ENCODE measurements at places on chromosomes 16 and 17.

- no peak for DNase-seq
These were observed 61.9 kb downstream of the GSG1L start for GRCh38 chr16:28001642-28002041.

DNA sequence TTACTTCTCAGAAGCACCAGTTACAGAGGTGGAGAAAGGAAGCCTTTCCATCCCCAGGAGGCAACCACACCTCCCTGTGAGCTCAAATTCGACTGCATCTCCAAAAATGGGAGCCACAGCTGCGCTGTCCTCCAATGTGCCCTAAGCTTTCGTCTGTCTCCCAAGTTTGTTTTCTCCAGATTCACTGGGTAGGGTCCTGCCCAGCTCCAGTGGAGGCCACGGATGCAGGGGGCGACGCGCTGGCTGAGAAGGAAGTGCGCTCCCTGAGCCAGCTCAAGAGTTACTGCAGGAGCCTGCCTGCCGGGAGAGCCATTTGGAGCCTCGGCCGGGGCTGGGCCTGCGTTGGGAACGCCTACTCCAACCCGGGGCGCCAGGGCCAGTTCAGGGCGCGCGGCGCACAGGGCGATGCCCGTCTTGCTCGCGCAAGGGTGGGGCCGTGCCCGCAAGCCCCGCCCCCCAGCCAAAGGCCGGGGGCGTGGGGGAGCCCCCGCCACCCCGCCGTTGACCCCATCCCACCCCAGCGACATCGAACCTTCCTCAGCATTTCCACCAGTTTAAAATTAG lies 19.5 kb downstream of the SIAH1 start:
- peak; percentile 58 for DNase-seq

DNA sequence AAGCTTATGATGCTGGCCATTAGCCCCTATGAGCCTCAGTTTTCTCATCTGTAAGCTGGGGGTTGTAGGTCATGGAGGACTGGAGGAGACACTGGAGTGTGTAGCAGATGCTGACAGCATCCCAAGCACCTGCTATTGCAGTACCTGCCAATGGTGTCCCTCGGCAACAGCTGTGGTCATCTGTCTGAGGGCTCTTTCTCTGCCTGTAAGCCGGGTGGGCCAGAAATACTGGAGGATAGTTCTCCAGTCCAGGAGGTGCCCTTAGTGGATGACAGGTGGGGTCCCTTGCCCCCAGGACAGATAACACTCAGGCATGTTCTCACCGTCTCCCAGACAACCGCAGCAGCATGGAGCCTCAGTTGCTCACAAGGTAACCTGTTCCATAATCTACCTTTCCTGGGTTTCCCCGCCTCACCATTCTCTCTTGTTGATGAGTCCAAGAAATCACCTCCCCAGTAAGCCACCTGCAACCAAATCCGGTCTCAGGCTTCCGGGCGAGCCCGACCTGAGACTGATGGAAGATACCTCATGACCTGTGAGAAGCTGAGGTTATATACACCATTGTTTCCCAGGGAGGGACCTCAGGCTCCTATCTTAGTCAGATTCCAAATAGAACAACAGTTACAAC lies 23.8 kb downstream of the NLRP1 start:
- DNase-seq: no peak

- DNase-seq: no peak
These were observed 45.4 kb downstream of the BRCA1 start for GRCh38 chr17:43079641-43080302.

GRCh38 chr17:50153650-50154575 lies 3.4 kb upstream of the PPP1R9B start:
- DNase-seq: no peak

GRCh38 chr17:76107509-76107908 lies 3.9 kb upstream of the EXOC7 start:
- no peak for DNase-seq

GRCh38 chr16:61243954-61244353 lies 792.3 kb downstream of the CDH8 start:
- no peak for DNase-seq

GRCh38 chr16:3997231-3997841 lies 116.8 kb upstream of the CREBBP start:
- no peak for DNase-seq

DNA sequence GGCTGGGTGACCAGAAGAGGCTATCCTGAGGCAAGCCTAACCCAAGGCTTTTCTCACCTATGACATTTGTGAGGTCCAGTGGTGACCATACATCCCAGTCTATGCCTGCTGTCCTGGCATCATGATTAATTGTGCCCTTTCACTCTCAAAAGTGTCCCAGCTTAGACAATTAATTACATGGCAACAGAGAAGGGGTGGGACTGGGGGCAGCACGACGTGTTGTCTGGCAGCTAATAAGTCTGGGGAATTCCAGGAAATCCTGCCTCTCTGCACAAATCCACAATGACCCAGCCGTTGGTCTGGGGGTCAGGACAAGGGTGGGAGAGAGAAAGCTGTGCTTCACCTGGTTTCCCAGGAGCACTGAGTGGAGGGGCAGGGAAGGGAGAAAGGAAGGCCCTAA lies 14.0 kb upstream of the MTMR4 start:
- DNase-seq: no peak

- no peak for DNase-seq
These were observed at the start of gene CORO6 for GRCh38 chr17:29622337-29623282. CORO6 (minus strand) TSS chr17:29622912; CDS start chr17:29621421, 1,491 bp downstream.

- no peak for DNase-seq
These were observed 265.1 kb downstream of the NTN1 start for GRCh38 chr17:9286434-9286833.

DNA sequence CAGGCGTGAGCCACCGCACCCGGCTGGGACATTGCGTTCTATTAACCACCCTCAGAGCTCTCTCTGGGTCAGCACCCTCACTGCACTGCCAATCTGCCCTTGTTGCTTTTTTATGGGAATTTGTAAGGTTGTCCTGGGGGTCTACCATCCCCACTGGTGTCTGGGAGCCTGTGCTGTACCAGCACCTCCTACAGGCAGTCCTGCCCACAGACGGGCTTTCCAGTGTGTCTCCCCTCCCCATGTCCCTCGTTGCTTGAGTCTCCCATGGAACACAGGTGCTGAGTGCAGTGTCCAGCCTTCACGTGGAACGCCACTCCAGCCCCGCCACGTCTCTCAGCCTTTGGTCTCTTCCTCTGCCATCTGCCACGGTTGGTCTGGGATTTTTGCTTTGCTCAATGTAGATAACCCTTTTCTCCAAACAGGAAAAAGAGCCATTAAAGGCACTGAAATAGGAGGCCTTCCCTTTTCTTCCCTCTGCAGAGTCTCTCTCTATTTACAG lies 68.0 kb upstream of the CBX4 start:
- no peak for DNase-seq

- DNase-seq: no peak
These were observed 20.7 kb upstream of the OSGIN1 start for GRCh38 chr16:83932304-83932703.

DNA sequence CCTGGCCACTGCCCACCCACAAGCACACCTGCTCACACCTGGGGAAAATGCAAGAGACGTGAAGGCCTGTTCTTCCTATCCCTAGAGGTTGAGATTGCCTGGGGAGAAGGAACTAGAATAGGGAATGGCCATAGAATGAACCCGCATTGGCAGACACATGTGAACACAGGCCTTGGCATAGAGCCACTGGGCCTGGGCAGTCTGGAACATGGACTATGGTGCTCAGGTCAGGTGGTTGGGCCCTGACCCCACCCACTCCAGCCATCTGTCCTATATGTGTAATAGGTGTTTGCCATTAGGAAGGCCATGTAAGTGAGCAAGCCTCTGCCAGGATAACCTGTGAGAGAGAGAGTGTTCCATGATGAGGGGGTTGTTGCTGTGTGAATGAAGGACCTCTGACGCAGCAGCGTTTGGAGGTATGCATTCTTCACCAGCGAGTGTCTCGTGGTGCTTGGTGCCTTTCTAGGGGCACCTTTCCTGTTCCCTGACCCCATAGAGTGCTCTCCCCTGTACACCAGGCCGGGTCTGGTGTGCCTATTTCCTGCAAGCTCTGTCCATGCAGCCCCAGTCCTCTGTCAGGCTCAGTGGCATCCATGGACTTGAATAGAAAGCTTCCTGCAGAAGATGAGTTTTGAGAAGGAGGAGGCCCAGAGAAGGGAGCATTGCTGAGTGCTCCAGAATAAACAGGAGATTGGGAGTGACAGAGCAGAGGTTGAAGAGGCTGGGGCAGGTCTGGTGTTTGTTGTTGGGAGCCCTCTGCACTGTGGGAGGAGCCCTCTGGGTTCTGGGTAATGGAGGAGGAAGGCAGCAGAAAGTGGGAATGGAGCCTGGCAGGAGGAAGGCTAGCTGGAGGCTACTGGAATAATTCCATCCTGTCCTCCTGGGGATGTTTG lies 15.6 kb downstream of the CTRL start:
- no peak for DNase-seq

DNA sequence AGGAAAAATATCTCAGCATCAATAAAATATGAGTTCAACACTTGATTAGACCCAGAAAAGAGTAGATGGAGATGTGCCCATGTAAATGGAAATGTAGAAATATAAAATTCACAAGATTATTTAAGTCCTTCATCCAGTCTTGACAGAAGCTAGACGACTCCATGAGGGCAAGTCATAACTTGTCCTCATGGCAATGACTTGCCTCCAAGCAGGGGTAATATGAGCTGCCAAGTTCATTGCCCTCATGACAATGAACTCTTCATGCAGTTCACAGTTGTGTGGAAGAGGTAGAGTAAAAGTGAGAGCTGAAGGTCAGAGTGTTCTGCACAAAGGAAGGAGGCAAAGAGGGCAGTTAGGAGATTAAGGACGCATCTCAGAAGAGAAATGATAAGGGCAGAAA lies 22.3 kb downstream of the CDH11 start:
- no peak for DNase-seq
